ENCODE measurements at places on chromosomes 11 and 22.

GRCh38 chr11:78802058-78802761 is 227.5 kb upstream of the NARS2 start:
- DNase-seq = no peak

DNA sequence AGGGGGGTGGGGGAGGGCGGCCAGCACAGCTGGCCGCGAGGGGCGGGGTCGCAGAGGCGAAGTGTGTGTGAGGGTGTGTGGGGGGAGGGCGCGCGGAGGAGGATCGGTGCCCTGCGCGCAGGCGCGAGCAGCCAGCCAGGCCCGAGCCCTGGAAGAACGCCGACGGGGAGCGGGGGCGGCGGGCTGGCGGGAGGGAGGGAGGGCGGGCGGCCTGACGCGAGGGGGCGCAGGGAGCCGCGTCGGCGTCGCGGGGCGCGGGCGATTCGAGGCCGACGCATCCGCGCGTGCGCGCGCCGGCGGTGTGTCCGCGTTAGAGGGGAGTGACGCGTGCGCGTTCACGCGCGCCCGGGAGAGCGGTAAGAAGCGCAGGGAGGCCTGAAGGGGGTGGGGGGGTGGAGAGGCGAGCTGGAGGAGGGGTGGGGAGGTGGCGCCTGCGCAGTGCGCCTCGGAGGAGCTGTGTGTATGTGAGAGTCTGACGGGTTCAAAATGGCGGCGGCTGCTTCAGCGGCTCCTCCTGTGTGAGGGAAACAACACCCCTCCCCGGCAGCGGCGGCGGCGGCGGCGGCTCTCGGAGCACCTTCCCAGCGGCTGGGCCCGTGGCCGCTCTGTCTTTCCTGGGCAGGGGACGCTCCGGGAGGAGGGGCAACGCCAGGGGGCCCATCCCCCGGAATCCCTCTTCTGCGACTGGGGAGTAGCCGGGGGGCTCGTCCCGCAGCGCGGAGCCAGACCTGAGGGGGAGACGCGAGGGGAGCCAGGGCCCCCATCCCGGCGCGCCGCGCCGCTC is at the start of gene KDM2A:
TSS of gene KDM2A (plus strand) at position 463 of the 784 bp plus-strand sequence. CDS start 2,054 bp downstream, outside the sequence.
- peak; percentile 99 for DNase-seq

DNA sequence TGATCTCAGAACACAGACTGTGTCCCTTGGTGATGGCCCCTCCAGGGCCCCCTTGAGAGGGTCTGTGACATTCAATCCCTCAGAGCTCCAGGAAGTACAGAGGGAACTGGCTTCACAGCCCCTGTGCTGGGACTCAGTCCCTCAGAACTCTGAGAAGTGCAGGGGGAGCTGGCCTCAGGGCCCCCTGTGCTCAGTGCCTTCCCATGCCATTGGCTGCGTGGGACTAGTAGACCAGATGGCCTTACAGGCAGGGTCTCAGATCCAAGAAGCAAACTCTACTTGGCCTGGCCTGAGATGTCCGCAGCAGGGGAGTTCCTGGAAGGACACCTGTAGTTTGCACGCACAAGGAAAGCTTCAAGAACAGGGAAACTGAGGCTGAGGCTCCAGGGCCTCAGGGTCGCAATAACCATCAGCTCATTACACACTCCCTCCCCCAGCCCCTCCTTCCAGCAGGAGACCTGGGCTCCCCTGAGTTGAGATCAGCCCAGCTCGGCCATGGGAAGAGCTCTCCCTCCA is 138.4 kb downstream of the BRD1 start:
- DNase-seq = no peak

DNA sequence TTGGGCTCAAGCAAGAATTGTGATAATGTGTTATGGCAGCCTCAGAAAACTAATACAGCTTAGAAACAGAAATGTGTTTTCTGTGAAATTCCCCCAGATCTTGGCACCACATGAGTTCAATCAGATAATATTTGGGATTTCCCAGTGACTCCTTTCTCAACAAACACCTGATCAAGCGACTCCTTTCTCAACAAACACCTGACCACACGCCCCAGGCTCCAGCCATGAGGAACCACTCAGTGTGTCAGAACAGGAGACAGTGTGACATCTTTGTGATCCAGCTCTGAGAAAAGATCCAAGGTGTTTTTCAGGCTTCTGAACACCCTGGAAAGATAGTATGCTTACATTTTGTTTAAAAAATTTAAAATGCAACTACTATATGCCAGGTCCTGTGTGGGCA is 1.9 kb upstream of the UVRAG start:
- DNase-seq = no peak

DNA sequence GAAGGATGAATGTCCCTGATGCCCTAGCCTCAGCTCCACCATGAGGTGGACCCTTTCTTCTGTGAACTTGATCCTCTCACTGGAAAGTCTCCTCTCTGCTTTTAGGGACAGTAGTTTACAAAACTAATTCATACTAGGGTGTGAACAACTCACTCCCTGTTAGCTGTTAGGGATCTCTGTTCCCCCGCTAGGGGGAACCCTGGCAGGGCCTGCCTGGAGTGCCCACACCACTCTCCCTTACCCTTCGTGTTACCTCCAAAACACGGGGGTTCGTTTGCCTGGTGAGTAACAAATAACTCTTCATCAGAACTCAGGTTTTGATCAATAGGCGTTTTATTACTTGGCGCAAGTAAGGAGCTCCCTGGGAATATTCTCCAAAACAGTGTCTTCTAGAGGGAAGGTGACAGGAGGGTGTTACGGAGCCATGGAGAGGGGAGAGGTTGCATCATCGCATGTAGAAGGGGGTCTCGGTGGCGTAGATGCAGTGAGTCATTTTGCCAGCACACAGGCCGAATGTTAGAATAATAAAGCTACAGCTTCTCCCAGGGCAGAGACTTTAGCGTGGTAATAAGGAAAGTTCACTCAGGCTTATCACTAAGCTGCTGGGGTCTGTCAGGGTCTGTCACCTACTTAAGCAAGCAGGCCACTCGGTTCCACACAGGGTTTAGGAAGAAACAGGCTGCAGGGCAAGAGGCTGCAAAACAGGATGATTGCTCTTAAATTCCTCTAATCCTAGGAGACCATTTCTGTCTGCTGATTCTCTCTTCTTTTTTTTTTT is 45.8 kb downstream of the C11orf96 start:
- DNase-seq = no peak

DNA sequence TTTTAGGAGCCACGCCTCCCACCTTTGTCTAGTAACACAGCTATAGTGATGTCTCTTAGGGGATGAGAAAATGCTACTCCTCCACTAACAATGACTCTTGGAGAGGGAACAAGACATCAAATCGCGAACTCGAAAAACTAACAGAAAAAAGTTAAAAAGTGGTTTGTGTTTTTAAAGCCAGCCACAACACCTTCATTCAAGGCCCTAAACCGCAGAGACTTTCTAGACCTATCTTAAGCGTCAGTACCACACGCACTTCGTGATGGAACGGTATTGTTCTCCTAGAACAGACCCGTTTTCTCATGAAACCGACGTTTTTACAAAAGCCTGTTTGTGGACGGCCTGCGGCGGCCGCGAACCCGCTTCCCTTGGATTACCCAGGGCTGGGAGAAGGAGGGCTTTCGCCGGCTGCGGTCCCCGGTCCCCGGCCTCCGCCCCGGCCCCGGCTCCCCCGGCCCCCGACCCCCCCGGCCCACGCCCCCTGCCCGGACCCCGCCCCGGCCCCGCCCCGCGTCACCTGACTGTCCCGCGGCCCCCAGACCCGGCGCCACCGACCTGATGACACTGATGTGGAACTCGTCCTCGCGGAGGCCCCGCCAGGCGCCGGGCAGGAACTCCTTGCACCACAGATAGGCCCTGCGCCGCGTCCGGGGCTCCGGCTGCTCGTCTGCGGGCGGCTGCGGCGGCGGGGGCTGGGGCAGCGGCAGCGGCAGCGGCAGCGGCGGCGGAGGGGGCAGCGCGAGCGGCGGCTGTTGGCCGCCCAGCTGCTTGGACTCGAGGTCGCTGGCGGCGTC is 718 bp downstream of the CHKA start:
- no peak for DNase-seq

- no peak for DNase-seq
Observed at GRCh38 chr22:37665487-37665886, 7.0 kb downstream of the PDXP start.

DNA sequence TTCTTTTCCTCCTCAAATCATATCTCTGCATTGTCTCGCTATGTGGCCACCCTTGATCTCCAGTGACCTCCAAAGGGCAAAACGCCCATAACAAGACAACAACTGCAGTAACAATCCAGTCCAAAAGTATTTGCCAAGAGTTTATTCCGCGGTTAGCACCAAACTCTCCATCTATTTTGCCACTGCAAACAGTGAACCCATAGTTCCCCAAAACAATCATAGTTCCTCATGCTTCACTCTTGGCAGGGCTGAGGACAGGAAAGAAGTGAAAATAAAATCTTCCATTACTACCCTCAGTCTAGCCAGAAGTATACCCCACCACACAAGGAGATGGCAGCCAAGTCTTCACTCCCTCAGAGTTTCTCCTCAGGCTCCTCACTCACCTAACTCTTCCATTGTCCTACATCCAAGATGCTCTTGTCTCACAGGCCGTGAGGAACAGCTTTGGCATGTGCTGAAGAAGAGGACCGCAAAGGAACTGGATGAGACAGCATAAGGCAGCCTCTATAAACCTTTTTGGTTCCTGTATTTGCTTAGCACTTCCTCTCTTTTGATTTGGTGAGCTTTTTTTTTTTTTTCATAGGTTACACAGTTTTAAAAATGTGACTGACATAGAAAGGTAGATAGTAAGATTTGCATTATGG is at the start of gene LPXN:
TSS of gene LPXN (minus strand) at position 480 of the 644 bp plus-strand sequence. CDS start at position 396, 84 bp downstream.
- no peak for DNase-seq

DNA sequence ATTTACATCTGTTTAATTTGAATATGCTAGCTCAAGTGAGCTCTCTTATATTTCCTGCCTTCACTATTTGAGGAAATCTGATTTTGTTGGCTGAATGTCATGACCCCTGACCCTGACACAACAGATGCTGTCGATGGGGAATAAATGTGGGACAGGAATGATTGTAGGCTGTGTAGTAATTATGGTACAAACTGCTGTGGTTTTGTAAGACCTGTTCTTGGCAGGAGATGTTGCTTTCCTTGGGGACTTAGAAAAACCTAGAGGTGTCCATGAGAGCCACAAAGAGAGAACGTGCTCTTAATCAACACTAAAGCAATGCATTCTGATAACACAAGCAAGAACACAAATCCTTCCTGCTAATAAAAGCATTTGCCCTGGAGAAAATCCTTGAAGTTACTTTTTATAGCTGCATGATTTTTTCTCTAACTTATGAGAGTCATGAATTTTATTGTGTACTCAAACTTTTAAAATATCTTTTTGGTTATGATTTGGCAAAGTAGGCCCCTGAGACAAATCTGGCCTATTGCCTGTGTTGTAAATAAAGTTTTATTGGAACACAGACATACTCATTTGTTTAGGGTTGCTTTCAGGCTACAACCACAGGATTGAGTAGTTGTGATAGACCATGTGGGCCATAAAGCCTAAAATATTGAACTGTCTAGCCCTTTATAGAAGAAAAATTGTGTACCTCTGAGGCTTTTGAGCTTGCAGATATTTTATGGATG is 90.2 kb downstream of the DDX10 start:
- no peak for DNase-seq

DNA sequence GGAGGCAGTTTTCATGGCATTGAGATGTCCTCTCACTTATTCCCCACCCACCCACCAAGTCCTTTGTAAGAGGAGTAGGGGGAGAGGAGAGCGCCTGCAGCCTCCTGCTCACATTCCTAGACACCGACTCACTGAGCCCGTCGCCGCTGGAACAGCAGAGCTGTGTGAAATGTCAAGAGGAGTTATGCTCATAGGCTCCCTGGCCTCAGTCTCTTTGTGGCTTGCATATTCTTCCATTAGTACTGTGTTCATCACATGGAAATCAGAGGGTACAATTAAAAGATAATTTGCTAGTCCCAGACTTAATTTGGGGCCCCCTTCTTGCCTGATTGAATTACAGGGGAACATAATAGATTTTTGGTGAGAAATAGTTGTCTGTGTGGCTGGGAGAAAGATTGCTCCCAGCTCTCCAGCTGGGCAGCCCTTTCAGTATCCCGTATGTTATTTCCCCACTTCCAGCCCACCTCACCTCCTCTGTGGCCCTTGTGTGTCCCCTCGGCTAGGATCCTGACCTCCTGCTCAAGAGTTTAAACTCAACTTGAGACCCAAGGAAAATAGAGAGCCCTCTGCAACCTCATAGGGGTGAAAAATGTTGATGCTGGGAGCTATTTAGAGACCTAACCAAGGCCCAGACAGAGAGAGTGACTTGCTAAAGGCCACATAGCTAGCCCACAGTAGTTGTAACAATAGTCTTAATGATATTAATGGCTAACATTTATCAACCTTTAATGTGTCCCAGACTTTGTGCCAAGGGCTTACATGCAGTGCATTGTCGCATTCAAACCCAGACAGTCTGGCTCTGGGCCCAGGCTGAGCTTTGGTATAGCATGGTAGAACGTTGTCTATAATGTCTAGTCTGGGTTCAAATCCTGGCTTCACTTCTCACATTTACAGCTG is 32.2 kb downstream of the LIMK2 start:
- no peak for DNase-seq

- DNase-seq = no peak
Observed at GRCh38 chr11:8793114-8793777, 110.7 kb downstream of the RPL27A start.

DNA sequence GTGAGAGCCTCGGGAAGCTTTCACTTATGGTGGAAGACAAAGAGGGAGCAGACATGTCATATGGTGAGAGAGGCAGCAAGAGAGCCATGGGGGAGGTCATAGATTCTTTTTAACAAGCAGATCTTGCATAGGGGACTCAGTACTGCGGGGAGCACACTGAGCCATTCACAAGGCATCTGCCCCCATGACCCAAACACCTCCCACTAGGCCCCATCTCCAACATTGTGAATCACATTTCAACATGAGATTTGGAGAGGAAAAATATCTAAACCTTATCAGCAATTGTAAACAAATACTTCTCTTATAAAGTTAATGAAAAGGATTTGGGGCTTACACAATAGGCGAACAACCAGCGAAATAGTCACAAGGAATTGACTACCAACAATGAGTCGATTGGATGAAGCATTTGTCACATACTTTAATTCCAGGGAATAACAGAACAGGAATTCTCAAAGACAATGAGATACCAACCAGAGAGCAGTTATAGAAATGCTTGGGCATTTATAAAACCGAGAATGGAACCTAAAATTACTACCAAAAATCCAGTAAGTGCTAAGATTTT is 7.3 kb downstream of the DDI1 start:
- DNase-seq = no peak

DNA sequence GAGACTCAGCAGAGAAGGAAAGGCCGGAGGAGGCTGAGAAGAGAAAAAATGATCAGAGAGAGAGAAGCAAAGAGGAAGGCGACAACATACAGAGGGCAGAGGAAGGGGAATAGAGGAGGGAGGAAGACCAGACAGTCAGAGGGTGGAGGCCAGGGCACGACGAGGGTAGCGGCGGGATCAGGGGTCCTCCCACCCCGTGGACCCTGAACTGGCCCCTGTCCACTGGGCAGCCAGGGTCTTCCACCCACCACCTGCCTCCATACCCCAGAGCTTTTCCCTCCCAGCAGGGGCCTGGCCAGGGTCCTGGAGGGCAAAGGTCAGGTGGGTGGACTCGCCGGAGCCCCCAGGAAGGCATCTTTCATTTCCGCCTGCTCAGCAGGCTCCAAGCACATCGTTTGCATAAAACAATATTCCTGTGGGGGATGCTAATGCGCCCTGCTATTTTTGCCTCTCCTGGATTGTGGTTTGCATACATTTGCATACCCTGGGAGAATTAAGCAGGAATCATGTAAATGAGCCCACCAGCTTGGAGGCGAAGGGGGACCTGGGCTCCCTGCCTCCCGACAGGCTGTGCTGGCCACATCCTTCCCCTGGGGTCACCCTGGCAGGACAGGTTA is 394.1 kb downstream of the MN1 start:
- DNase-seq = no peak

- DNase-seq = no peak
Observed at GRCh38 chr22:29948385-29948769, 65.4 kb downstream of the MTMR3 start.
